ENCODE measurements at places on chromosomes 2 and 18.

DNA sequence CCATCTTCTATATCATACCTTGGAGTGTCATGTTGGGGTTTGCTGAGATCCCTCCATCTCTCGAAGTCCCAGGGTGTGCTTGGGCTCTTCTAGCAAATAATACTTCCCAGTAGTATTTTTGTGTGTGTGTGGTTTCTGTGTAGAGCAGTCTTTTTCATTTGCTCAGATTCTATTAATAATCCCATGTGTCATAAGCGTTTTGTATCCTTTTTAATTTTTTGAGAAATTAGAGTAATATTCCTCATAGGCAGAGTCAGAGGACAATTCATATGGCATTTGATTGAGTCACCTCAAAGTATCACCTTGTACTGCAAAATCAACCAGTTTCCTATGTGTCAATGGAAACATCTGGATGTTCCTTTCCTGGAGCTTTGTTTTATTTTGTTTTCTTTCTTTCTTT is 37.4 kb upstream of the PPP1R1C start:
- DNase-seq = no peak

- DNase-seq = no peak
Observed at GRCh38 chr2:23211987-23212583, 172.9 kb upstream of the KLHL29 start.

DNA sequence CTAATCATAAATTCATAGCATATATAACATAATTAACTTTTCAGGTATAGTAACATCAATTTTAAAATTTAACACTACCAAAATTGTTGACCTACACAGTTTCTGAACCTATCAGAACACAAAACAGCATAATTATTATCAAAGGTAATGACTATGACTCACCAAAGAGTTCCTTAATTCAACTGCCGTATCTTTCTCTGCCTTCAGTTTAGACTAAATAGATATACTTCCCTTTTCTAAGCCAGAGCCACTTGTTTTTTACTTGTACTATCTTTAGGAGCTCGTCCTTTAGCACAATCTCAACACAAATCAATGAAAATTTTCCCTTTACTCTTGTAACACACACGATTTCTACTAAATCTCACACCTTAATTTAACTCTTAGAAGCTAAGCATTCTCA is 54.4 kb downstream of the CCDC88A start:
- DNase-seq = no peak

- DNase-seq = no peak
Observed at GRCh38 chr2:154336201-154336600, 362.3 kb upstream of the KCNJ3 start.

GRCh38 chr2:64260817-64261216 is 116.6 kb upstream of the PELI1 start:
- DNase-seq = peak; percentile 34

- no peak for DNase-seq
Observed at GRCh38 chr2:16407358-16407757, 258.3 kb downstream of the CYRIA start.

- DNase-seq = no peak
Observed at GRCh38 chr18:73235921-73236320, 368.1 kb upstream of the NETO1 start.

DNA sequence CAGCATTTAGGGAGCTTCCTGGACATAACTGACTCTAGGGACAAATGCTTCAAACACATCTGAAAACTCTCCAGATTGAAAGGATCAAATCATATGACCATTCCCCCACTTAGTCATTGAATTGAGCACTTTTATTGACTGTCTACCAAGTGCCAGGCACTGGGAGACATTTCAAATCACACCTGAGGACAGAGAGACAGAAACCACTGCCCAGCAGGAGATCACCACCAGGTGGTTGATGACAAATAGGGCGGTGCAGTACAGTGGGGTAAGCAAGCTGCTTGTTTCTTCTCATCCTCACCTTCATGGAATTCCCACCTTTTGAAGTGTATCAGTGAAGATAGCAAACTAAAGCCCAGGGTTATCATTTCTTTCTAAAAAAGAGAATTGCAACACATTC is 19.0 kb upstream of the CXCR4 start:
- no peak for DNase-seq

Data from activated CD4-positive, alpha-beta memory T cell treated with anti-CD3 and anti-CD28 coated beads, Interleukin-2, amount 10 ng/mL, durations not matched to agents 7 days and 5 days (primary cell).